ENCODE measurements at places on chromosomes 1 and 21. TPM values are rescaled to one million over a fixed set of nuclear protein-coding genes. Genes with fewer than 3 reads are reported as not detected.

- ATAC-seq = no peak
Observed at GRCh38 chr1:13808729-13809131, 108.7 kb downstream of the PRDM2 start.

DNA sequence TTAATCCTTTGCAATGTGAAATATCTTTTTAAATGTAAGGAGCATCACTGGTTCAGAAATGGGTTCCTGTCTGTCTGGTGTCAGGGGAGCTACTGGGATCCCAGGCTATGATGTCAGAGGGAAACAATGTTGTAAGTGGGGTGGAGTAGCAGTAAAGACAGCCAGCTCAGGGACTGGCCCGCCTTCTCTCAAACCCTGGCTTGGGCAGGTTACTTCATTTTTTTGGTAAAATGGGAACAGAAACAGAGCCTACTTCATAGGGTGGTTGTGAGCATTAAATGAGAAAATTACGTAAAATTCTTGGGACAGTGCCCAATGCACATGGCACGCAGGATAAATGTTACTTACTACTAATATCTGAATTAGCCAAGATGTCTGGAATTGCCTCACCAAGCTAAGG, 30.7 kb upstream of the IL20 start:
- ATAC-seq = peak; percentile 71

DNA sequence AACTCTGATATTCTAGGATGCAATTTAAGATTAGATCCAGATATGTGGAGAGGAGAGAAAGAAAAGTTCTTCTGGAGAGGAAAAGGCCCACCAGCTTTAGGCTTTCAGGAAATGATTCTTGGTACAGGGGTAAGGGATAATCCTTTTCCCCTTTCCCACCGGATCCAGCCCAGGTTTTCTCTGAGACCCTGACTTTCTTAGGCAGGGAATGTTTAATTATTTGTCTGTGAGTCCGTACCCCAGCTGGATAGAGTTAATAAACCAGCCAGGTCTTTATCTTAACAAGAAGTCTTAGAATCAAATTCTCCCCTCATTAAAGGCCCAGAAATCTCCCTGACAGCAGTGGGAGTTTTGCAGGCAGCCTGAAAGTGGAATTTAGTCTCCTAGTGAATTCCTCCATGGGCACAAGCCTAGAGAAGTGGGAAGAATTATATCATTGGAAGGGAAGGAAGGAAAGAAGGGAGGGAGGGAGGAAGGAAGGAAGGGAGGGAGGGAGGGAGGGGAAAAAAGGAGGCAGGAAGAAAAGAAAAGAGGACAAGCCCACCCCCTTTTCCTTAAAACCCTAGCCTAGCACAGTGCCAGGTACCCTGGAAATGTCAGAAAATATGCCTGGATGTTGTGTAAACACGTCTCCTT, 189.0 kb downstream of the PLPP3 start:
- ATAC-seq = no peak

DNA sequence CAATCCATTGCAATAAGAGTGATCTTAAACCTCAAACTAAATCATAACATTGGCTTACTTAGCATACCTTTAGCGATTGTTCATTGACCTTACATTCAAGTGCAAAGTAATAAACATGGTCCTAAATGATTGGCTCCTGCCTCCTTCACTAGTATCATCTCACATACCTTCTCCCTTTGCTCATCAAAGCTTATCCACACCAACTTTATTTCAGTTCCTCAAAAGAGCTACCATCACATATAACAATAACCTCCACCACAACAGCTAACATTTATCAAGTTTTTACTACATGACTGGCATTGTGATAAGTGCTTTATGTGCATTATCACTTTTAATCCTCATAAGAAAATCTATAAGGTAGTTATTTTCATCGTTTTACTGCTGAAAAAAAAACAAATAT, 198.8 kb downstream of the COL24A1 start:
- ATAC-seq = no peak

GRCh38 chr1:210328032-210328745, 513 bp upstream of the HHAT start:
- ATAC-seq = no peak

DNA sequence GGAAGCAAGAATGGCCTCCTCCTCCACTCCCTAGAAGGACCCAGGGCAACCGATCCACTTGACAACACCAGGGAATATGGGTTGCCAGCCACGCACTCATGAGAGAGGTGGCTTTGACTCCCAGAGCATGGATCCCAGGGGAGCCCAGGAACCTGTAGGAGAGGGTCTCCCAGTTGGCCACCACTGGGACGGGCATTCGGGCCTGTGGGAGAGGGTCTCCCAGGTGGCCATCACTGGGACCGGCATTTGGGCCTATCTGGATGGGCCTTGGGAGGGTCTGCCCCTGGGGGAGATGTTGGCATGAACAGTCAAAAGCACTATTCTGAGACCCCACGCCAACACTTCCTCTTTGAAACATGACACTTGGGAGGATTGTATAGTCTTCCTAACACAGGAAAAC, 565 bp downstream of the TFF1 start:
- no peak for ATAC-seq

- ATAC-seq = peak; percentile 82
Observed at GRCh38 chr1:56331892-56332567, 247.3 kb downstream of the PLPP3 start.

Gene GPR153
- 12.0 TPM for total RNA-seq

Gene AIRE
- 0.09 TPM for total RNA-seq

Gene RBP7
- total RNA-seq = not detected

Gene PROK1
- total RNA-seq = not detected
